Hindlimb muscle (tissue), 1 donor: ENCODE measurements at places on chromosomes 5 and 9.

- DNase-seq, result peak; percentile 92
Observed at GRCh38 chr9:121650217-121651007, 1.0 kb upstream of the DAB2IP start.

DNA sequence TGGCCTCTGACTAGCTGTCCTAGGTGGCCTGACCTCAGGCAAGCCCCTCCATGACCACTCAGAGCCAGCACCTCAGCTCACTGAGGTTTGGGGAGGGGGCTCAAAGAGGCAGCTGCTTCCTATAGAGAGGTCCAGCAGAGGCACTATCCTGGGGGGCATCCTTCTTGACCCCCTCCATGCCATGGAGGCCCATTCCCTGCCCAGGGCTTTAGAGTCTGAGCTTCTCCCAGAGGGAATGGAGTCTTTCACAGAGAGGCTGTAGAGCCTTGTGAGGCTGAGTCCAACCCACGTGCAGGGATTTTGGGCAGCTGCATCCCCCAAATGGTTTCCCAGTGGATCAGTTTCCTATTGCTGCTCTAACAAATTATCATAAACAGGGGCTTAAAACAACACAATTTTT, 16.9 kb downstream of the IRF1 start:
- DNase-seq, result no peak

- no peak for DNase-seq
Observed at GRCh38 chr5:73182307-73182706, 9.3 kb downstream of the TMEM174 start.

- DNase-seq, result no peak
Observed at GRCh38 chr5:166341740-166342337, 1949.6 kb upstream of the WWC1 start.

- no peak for DNase-seq
Observed at GRCh38 chr9:108077556-108077955, 588.0 kb upstream of the KLF4 start.

DNA sequence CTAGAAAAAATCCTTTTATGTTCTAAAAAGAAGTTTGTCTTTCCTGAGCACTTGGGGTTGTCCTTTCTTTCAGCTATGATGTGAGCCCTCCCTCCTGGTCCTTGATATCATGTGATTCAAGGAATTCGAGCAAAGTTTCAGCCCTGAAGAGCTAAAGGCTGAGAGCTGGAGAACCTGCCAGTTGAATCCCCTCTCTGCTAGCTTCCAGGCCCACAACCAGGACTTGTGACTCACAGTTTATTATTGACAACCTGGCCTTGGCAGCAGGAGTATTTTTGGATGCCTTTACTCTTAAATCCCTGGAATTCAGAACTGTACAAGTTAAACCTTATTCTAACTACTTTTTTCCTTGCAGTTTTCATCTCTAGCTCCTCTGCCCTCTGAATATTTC, 182.8 kb downstream of the SPOCK1 start:
- no peak for DNase-seq

- DNase-seq, result no peak
Observed at GRCh38 chr9:97906236-97906831, 16.0 kb downstream of the TRMO start.

DNA sequence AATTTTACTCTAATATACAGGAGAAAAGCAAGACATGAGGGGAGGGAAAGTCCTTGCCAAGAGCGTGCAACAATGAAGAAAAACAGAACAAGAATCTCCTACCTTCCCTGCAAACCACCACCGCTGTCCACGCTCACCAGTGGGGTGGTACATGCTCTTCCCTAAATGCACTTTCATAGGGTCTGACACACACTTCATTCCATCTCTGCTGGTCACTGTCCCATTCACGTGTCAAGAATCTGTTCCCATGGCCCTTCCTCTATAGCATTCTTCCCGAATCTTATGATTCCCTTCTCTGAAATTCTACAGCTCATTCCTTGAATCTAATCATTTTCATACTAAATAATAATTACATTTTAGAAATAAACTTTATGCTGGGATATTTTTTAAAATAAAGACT, 11.4 kb upstream of the DNAH5 start:
- no peak for DNase-seq

DNA sequence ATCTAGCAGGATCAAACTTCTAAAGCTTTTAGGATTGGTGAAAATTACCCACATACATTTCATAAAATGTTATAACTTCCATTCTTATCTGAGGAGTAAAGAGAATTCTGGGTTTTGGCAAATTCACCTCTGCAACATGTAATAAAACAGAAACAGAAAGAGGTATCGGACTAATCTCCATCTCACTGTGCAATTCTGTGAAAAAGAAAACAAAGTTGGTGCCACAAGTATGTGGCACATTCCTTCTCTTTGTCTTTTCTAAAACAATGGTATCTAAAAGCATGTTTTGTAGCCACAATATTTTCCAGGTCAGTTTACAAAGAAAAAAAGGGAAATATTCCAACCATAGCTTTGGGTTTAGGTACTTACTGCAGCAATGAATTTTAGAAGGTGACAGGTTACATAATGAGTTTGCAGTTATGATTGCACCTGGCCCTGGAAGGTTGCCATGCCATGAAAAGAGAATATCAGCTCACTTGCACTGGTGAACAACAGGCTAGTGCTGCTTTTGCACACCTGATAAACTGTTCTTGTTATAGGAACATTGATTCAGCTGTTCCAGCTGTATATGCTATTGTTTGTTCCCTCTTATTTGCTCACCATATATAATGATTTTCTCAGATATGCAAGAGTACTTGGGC, 491.3 kb upstream of the MEF2C start:
- no peak for DNase-seq
